Fibroblast of upper back skin (primary cell): ENCODE measurements at places on chromosomes 16 and 17.

DNA sequence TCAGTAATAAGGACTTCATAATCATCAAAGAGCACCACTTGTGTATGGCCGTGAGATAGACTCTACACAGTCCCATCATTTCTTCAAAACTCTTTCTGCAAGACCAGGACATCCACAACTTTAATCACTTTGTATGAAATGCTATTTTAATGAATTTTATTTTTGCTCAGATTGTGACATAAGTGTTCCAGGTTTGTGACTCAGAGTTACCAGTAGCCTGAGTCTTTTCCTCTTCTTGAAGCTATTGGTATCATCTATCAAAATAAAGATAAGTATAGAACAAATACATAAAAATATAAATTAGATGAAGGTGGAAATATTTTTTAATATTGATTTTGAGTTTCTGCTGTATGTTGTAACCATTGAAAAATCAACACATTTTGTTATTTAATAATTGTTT, 16.6 kb upstream of the VWA3A start:
- no peak for DNase-seq

- no peak for DNase-seq
Measured at GRCh38 chr16:400061-400591, 1.6 kb upstream of the DECR2 start.

DNA sequence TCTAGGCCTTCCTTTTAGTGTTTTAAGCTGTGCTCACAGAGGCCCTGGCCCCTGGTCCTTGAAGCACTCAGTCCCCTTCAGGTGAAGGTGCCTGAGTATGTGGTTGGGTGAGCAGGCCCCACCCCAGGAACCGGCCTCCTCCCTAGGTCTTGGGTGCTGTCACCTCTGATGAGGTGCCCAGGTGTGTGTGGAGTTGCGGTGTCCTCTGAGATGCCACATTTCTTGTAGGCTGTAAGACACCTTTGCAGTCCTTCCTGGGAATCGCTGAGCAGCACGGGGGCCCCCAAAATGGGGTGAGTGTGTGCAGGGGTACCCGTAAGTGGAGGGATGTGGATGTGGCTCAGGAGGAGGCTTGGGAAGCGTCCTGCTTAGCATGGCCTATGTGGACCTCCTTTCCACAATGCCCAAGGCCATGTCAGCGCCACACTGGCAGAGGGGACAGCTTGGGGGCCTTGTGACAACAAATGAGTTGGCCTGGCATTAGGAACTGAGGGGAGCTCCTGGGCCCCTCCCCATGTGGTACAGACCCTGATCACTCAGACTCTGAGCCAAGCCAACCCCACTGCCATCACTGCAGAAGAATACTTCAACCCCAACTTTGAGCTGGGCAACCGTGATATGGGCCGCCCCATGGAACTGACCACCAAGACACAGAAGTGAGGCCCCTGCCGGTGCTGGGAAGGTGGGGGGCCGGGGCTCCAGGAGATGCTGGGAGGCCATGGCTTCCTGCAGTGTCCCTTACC, 11.2 kb downstream of the CORO6 start:
- DNase-seq, result no peak

GRCh38 chr17:19857640-19858039, 10.1 kb downstream of the ULK2 start:
- no peak for DNase-seq

DNA sequence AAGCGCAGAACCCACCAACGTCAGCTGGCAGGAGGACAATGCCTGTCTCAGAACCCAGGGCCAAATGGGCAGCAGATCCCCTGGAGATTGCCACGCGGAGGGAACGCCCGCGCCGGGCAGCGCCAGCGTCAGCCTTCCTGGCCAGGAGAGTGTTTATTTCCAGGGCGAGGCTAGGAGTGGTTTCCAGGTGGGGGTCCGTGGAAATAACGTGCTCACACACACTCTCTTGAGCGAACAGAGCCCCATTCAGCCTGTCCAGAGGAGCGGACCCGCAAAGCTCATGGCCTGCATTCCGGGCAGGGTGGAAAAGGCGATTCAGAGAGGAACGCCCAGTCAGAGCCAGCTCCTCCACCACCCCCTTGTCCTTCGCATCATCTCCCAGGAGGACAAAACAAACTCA, 40.3 kb downstream of the SDK2 start:
- no peak for DNase-seq

GRCh38 chr16:19503461-19504075, 18.3 kb downstream of the GDE1 start:
- DNase-seq, result no peak

GRCh38 chr16:7350806-7351205, 18.2 kb downstream of the RBFOX1 start:
- DNase-seq, result no peak

GRCh38 chr17:77153472-77153871, 12.7 kb downstream of the SEC14L1 start:
- DNase-seq, result no peak

- no peak for DNase-seq
Measured at GRCh38 chr17:47278561-47278960, 24.9 kb downstream of the ITGB3 start.

DNA sequence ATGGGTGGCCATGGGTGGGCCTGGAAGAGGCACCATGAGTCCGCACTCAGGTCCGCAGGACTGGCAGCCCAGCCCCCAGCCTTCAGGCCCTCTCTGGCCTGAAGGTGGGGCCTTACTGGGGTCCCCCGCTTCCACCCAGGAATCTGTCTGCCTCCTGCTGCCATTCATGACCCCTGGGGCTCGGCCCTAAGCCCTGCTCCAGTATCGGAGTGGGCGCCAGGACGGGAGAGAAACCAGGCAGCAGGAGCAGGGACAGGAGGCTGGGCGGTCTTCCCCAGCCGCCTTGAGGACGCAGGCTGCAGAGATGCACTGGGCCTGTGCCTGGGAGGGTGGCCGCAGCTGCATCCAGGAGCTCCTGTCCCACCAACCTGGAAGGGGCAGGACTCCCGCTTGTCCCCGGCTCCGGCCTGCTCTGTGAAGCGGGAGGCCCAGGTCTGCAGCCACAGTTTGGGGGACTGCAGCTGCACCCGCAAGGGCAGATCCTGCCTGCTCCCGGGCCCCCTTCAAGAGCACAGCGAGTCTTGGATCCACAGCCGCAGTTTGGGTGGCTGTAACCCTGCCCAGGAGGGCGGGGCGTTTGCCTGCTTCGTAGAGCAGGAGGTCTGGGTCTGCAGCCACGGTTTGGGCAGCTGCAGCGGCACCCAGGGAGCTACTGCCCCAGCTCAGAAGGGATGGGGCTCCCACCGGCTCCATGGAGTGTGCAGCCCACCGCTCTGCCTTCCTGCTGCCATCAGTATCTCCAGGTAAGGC, 81.8 kb upstream of the DNAJA2 start:
- no peak for DNase-seq
